ENCODE measurements at places on chromosomes 5 and 9.
A peak's percentile ranks its signal among the peaks of the same experiment; 100 is the strongest.

GRCh38 chr9:71774920-71775319, 6.6 kb upstream of the CEMIP2 start:
- no peak for DNase-seq

- DNase-seq = no peak
Measured at GRCh38 chr5:90135779-90136378, 273.7 kb downstream of the CETN3 start.

- DNase-seq = no peak
Measured at GRCh38 chr5:1341863-1342262, 3.0 kb downstream of the CLPTM1L start.

DNA sequence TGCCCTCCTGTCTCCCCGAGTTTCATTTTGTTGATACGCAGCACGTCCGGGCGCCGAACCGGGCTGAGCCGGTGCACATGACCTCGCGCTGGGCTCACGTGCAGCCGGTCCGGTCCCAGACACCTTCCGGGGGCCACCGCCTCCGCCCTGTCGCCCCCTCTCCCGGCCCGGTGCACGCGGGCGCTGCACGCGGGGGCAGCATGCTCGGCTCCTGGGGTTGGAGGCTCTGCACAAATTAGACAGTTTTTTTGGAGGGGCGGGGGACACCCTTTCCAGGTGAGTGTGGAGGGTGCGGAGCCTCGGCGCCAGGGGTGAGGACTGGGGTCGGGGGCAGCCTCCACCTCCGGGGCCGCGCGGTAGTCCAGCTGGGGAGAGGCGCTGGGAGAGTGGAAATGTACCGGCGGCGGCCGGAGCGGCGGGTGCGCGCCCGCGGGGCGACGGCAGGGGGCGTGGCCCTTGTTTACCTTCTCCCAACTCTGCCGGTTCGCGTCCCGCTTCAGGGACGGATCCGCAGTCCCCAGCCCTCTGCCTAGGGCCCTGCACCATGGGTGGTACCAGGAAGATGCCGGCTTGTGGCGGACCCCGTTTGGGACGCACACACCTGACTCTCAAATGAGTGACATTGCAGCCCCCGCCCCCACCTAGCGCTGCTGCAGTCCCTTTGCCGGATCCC, 1.1 kb downstream of the JADE2 start:
- DNase-seq = peak; percentile 74

- peak; percentile 43 for DNase-seq
Measured at GRCh38 chr9:91820949-91821880, 128.8 kb downstream of the ROR2 start.

DNA sequence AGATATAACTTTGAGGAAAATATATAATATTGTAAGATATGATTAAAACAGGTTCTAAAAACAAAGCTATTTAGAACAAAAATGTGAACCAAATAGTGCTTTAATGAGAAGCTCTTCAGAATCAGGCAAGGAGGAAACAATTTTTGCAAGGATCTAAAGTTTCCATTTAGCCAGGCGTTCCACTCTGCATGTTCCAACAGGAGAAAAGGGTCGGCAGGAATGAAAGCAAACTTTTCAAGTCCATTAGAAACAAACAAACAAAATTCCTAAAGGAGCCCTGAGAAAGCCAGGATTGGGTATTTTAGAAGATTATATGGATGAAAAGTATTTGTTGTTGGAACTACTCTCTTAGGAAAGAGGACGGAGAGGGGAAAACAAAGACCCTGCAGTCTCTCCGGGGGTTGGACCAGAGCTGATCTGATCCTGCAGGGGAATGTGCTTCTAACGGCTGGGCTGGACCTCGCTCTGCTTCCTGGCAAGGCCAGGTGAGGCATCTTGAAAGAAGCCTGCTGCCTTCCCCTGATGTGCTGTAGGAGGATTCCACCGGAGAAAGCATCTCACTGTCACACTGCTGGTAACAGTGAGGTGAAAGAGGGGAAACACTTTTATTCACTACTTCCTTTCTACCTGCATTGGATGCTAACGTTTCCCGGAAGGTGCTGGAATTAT, 94.6 kb downstream of the PRRT1B start:
- DNase-seq = no peak

GRCh38 chr5:74477761-74478160, 162.8 kb downstream of the ENC1 start:
- no peak for DNase-seq

DNA sequence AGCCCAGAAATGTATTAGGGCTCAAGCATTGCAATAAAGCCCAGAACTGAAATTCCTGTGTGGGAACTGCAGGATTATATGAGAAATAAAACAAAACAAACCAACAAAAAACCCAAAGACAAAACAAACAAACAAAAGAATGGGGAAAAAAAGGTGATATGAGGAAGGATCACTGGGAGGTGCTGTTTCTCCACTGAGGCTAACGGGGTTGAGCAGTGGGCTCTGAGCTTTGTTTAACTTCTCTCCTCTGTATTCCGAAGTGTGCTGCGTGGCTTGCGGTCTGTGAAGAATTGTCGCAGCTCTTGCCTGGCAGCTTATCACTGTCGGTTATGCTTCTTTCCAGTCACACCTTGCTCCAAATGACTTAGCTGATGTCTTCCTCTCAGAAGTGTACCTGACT, 106.3 kb downstream of the TENT4A start:
- DNase-seq = no peak

DNA sequence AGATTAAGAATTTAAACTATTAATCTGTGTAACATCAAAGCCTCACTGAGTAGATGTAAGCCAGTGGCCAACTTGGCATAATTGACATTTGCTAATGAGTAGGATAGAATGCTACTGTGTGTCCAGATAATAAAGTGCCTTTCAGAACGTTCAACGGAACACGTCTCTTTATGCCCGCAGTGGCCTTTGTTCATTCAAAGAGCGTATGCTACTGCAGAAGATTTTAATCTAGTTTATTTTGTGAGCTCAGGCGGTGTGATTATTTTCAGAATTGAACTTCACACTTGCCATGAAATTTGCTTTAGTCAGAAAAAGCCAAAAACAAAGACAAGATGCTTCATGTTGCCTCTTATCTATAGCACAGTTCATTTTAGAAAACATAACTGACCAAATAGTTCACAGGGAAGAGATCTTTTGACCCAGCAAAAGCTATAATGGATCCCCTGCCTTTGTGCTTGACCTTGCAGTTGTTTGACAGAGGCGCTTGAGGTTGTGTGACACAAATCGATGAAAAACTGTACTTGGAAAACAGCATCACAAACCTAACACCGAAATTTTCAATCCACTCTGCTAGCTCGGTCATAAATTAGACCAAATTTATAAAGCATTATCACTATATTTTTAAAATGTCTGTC, 530.9 kb upstream of the TYRP1 start:
- DNase-seq = no peak

GRCh38 chr5:32110111-32110696, 63.9 kb downstream of the GOLPH3 start:
- no peak for DNase-seq

DNA sequence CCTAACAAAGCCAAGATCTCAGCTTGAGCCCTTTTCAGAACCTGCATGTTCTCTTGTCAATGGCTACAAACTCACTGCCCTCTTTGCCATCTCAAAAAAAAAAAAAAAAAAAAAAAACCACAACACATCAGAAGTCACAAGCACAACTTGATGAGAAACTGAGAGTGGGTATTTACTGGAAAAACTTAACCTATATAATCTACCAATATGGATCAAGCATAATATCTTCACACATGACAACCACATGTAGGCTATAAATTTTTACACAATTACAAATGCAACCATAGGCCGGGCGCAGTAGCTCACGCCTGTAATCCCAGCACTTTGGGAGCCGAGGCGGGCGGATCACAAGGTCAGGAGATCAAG, 9.0 kb downstream of the MTMR12 start:
- DNase-seq = no peak

DNA sequence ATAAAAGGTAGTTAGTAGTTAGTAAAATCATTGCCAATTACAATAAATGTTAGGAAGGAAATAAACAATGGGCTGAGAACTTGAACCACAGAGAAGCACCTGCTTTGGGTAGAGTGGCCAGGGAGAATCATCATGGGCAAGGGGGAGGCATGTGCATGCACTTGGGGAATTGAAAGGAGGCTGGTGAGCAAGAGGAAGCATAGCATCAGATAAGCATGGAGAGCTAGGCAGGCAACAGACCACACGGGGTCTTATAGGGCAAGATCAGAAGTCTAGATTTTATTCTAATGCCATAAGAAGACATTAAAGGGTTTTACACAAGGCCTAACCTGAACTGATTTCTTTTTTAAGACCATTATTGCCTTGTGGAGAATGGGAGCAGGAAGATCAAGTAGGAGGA, 93.4 kb downstream of the PIP5K1B start:
- no peak for DNase-seq

DNA sequence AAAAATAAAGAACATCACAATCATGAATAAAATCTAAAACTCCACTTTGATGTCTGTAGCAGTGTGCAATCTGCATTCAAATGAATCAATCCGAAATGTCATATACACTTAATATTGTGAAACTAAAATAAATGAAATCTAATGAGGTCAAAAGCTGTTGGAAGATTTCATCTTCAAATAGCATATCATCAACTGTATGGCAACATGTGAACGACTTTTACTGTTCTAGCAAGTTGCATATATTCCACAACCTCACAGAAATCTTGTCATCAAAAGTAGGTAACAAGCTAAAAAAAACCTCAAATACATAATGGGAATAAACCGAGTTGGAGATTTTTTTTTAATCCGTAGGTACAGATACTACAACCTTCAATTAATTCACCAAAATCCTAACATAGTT, 1.2 kb downstream of the PTBP3 start:
- DNase-seq = no peak

DNA sequence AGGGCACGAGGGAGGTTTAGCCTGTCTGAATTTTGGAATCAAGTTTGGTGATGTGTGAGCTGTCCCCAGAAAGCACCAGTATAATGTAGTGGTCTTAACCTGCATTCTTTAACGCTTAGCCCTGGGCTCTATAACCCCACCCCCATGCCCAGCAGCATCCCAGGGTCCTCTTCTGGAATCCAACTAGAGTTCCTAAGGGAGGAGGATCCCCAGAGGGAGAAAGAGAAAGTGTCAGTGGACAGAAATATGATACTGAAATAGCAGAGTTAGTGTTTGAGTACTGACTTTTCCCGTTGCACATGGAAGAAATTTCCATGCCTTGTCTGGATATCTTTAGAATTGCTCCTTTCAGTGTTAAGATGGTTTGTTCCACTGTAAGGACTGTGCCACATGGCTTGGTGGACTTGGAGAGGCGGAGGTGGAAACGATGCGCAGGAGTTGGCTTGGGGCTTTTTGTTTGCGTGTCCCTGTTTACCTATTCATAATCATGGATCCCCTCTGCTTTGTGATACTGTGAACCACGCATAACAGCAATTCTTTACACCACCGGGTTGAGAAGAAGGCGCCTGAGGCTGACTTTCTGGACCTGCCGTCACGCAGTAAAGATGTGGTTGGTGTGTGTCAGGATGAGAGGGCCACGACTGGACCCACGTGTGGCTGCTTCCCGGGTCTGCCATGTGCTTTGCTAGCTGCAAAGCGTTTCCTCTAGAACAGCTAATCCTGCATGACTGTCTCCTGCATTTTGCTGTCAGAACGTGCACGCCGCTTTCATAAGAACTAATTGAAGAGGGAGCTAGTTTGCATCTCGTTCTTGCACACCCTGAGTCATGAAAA, 142.3 kb downstream of the SMARCA2 start:
- peak; percentile 56 for DNase-seq

DNA sequence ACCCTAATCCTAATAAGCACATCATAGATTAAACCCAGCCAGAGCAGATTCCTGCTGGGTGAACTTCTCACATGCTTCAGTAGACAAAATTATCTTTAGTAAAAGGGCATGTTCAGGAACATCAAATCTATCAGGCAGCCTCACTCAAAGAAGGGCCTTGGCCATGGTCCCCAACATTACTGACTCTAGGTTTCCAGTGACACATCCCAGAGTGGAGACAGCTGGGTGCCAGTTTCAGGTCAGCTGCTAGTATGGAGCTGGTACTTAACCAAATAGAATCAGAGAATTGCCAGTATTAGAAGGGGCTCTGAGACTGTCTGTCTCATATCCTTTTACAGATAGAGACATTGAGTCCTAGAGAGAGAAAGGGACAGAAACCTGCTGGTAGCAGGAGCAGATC, 44.1 kb upstream of the GALNT10 start:
- DNase-seq = no peak

GRCh38 chr5:72122602-72123001, 15.3 kb downstream of the MAP1B start:
- DNase-seq = no peak

GRCh38 chr5:122076669-122077365, 1.2 kb downstream of the LOX start:
- peak; percentile 95 for DNase-seq

GRCh38 chr9:128643519-128644300, 12.9 kb downstream of the DYNC2I2 start:
- no peak for DNase-seq

DNA sequence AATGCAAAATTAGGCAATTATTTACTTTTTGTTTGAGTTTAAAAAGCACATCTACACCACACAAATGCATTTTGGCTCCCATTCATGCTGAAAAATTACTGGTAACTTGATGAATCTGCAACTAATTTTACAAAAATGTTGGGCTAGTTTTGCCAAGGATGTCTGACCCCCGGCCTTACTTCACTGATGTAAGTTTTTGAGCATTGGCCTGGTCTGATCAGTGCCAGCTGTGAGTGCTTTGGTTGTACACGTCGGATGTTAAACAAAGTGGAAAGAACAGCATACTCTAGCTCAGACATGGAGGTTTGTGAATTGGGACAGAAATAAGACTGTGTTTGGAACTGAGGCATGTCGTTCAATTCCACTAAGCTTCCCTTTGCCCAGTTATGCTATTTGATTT, 1044.2 kb downstream of the TLE4 start:
- no peak for DNase-seq

GRCh38 chr9:18675973-18676372, 202.0 kb downstream of the ADAMTSL1 start:
- no peak for DNase-seq

- no peak for DNase-seq
Measured at GRCh38 chr9:131618071-131618479, 72.8 kb downstream of the PRRT1B start.

DNA sequence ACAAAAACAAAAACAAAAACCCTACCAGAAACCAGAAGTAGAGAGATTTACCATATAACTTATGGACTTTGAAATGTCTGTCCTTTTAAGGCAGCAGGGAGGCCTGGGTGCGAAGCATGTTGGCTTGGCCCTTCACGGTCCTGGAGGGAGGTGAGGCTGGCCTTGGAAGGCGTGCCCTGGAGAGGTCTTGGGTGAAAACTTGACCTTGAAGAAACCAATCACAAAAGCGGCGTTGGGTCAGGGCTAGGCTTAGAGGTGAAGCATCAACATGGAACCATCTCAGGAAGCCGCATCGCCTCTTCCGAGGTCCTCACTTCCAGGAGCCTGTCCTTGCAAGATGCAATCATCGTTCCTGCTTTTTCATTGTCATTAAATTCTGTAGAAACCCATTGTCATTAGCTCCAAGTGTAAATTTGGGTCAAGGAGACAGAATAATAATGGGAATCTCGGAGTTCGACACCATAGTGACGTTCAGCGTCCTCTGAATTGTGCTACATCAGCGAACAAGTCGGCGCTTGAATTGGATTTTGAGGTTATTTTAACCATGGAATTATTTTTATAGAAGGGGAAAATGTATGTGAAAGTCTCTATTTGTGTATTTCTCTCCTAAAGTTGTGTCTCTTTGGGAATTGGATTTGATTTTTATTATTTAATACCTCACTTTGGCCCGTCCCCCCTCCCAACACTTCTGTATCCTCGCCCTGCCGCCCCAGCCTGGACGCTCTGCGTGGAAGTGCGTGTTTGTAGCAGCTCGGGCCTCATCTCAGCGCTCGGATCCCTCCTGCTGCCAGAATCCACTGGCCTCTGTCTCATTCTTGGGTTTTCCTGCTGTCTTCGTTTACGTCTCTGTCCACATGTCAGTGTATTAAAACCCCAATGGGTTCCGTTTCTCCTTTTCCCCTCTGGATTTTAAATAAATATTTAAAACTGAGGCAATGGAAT, 11.1 kb upstream of the ORM1 start:
- DNase-seq = no peak

Data from posterior cingulate gyrus (tissue), 11 donors.